GM04504 (cell line): ENCODE measurements at places on chromosomes 13 and 19.

DNA sequence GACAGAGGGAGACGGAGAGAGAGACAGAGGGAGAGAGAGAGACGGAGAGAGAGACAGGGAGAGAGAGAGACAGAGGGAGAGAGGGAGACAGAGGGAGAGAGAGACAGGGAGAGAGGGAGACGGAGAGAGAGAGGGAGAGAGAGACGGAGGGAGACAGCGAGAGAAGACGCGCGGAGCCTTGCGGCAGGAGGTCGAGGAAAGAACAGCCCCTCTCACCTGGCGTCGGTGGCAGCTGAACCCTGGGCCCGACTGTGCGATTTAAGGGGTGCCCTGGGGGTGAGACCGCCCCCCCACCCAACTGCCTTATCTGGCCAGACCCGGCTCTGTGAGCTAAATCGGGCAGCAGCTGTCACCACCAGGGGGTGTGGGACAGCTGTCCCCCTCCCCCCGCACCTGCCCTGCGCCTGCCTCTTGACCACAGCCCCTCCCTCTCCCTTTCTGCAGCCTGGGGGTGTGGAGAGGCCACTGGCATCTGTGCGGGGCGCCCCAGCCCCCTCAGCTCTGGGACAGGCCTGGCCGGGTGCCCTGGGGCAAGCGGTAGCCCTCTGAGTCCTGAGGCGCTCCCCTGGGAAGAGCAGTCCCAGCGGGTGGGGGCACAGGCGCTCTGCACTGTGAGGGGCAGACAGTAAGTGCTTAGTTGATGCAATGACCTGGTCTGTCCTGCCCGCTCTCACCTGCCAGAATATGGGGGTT is 10.8 kb downstream of the JOSD2 start:
- DNase-seq = no peak

GRCh38 chr13:78160793-78161192 is 242.2 kb upstream of the EDNRB start:
- peak; percentile 14 for DNase-seq

- peak; percentile 28 for DNase-seq
These were observed at the start of gene ELF1 for GRCh38 chr13:41019011-41019487. ELF1 (minus strand) TSS chr13:41019316; CDS start chr13:40982054, 37,262 bp downstream.

DNA sequence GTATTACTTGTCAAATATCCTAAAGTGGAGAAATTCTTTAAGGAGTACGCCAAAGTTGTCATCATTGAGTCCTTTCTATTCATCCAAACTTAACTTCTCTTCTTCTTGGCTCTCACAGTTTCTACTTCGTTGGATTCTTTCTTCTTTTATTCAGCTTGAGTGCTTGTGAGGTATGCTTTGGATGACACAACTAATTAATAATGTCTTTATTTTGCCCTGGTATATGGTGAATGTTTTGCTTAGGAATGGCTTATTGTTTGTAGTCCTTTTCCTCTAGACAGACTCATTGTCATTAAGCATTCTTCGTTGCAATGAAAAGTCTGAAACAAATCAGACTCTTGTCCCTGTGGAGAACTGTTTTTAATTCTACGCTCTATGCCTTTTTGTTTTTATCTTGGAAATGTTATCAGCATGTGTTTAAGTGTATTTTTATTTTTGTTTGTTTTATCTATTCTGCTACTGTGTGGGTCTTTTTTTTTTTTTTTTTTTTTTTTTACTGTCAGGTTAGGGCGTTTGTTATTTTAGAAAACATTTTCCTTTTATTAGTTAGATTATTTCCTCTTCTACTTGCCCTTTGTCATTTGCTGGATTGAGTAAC is 471.5 kb downstream of the GPC6 start:
- DNase-seq = no peak

GRCh38 chr13:64477146-64477545 is 2753.0 kb downstream of the PCDH9 start:
- no peak for DNase-seq

DNA sequence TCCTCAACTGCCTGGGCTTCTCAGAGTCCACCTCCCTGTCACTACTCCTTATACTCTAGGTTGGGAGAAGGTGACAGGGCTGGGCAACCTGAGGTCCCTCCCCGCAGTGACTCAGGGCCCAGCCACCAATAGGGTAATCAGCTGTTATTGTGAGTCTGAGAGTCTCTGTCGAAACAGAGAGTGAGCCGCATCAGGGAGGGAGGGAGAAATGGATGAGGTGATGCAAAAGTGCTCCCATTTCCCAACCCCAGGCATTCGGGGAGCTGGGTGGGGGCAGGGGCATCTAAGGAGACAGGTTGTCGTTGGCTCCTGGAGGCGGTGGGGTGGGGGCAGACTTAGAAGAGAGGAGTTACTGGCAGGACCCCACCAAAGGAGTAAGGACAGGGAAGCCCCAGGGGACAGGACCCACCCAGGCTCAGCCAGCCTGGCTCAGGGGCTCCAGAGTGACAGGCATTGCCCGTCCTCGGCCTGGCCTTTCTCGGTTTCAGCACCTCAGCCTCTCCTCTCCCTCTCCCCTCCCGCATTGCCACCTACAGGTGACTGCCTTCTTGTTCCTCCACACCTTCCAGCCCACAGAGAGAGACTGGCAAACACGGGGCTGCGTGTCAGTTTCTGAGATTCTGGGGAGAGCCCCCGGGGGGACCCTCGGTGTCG is at the start of gene DMKN:
Gene DMKN (minus strand): TSS at position 22 of the 654 bp plus-strand sequence. CDS start 174 bp downstream, outside the sequence.
- no peak for DNase-seq

DNA sequence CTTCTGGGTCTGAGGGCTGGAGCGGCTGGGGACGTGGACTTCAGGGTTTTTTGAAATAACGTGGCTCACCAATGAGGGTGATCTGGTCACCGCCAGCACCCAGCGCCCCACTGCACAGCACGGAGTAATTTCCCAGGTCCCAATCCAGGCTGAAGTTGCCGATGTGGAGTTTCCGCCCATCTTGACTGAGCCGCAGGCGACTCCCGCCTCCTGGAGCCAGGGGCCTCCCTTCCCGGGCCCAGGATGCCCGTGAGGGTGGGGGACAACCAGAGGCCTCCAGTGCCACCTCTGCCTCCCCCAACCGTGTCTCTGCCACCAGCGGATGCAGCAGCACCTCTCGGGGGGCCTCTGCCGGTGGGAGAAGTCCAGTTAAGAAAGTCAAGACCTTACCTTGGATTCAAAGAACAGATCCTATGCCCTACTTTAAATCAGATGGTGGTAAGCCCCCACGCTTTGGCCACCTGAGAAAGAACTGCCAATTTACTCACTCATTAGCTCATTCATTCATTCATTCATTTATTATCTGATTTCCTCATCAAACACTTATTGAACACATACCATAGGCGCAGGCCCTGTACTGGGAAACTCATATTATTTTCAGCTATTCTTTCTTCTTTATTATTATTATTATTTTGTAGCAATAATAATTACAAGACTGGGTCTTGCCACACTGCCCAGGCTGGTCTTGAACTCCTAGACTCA is 3.9 kb downstream of the VSIG10L start:
- DNase-seq = no peak

GRCh38 chr13:105814902-105815250 is 720.6 kb downstream of the EFNB2 start:
- no peak for DNase-seq

DNA sequence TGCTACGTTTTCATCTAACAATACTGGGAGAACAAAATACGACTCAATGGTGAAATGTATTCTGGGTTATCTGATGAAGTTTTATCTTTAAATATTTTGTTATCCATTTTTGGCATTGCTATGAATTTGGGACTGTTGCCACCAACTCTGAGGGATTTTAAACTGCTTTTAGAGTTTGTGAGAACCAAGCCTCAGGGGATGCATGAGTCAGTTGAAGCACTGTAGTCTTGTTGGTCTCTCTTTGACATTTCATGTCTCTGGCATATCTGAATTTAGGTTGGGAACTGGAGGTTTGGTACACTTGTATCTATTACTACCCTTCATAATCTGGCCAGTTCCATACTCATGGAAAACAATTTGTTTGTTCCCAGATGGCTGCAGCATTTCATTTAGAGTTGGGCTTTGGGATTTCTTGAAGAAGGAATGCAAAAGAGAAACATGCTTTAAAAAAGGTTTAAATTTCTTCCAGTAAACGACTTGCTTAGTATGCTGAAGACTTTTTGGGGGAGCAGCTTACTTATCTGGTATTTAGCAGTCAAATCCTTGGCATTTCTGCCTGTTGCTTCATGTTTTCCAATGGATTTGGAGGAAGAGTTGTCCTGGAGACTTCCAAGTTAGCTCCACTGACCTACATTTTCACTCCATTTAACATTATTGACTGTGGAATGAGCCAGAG is 28.9 kb downstream of the ARHGEF7 start:
- DNase-seq = no peak

- no peak for DNase-seq
These were observed 242.2 kb downstream of the B3GLCT start for GRCh38 chr13:31441800-31442510.

DNA sequence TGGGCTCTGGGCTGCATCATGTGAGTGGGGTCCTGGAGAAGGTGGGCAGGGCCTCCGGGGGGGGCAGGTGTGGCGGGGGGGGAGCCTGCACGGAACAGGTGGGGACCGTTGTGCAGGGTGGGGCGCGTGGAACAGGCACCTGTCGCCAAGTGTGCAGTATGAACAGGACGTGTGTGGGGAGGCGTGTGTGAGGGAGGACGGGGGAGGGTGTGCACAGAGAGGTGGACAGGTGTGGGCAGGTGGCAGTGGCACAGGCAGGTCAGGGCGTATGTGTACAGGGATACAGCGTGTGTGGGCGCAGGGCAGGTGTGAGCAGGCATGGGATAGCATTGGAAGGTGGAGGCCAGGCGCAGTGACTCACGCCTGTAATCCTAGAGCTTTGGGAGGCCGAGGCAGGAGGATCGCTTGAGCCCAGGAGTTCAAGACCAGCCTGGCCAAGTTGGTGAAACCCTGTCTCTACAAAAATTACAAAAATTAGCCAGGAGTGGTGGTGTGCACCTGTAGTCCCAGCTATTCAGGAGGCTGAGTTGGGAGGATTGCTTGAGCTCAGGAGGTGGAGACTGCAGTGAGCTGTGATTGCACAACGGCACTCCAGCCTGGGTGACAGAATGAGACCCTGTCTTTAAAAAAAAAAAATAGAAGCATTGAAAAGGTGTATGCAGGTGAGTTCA is 3.2 kb downstream of the PLK5 start:
- no peak for DNase-seq

GRCh38 chr19:30228835-30229524 is 143.2 kb upstream of the ZNF536 start:
- no peak for DNase-seq

GRCh38 chr19:18298601-18299000 is 17.2 kb upstream of the JUND start:
- DNase-seq = no peak

- no peak for DNase-seq
These were observed 19.5 kb downstream of the NOVA2 start for GRCh38 chr19:45954156-45954555.

DNA sequence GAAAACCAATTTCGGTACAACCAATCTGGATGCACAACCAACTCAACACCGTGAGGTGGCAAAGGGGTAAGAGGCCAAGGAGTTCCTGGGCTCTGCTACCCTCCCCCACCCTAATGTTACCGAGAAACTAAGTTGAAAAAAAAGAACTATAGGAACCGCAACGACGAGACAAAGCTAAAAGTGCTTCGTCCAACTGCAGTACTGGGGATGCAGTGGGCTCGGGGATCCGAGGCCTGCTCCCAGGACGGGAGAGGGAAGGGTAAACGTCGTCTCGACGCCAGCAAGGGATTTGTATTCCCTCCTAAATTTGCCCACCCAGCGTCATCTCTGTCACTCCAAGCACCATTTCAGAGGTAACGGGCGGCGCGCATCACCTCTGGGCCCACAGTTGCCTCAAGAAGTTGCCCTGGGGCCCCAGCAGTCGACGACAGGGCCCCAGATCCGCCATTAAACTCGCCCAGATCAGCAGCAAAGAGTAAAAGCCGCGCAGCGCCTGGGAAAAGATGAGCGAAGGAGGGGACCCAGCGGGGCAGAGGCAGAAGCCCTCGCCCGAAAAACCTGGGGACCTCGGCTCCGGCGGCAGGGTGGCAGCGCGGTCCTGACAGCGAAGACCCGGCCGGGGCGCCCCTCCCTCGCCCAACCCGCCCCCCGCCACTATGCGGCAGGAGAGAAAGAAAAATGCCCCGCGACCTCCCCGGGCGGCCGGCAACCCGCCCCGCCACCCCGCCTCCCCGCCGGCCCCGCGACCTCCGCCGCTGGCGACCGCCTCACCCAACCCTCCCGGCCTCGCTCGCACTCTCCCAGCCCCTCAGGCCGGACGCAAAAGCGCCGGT is 752 bp downstream of the ZMYM5 start:
- DNase-seq = no peak

DNA sequence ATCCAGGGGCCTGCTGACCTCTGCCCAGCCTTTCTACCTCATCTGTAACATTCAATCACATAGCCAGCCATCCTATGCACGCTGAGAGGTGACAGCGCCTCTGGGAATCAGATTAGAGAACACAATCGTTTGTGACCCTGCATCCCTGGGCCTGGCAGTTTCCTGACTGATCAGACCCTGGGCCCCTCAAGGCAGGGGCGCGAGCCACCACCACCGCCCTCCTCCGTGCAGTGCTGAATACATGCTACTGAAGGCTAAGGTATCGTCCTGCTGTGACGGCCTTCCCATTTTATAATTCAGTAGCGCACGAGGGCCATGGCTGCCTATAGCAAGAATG is 1.3 kb downstream of the TMTC4 start:
- DNase-seq = no peak

- no peak for DNase-seq
These were observed 13.7 kb downstream of the RRAS start for GRCh38 chr19:49626226-49626625.

GRCh38 chr19:27709496-27709895 is 1503.5 kb downstream of the UQCRFS1 start:
- DNase-seq = no peak

DNA sequence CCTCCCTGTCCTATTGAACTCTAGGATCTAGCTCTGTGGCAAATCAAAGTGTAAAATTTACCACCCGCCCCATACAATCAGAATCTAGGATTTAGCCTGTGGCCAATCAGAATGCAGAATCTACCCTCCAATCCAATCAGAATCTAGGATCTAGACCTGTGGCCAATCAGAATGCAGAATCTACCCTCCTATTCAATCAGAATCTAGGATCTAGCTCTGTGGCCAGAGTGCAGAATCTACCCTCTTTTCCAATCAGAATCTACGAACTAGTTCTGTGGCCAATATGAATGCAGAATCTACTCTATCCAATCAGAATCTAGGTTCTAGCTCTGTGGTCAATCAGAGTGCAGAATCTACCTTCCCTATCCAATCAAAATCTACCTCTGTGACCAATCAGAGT is 25.8 kb downstream of the PRKD2 start:
- DNase-seq = no peak

DNA sequence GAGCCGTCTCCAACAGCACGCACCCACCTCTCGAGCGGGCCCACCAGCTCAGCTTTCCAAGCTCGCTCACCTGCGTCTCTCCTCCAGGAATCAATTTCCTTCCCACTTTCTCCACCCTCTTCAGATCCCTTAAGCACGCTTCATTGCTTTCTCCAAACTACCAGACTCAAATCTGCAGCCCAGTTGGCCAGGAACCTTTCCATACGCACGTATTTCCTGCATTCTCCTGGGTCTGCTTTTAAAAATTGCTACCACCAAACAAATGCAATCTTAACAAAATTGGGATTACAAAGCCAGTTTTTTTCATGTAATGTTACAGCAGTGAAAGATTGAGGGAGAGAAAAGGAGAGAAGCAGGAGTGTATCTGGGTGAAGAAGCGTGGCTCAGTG is 1.5 kb downstream of the ENOX1 start:
- DNase-seq = no peak
